SJCRH30 (cell line): ENCODE measurements at places on chromosomes 4 and X. TPM values are rescaled to one million over a fixed set of nuclear protein-coding genes. Genes with fewer than 3 reads are reported as not detected.

Gene HSFX2
- total RNA-seq, result not detected in 2 replicates

Gene MAGEC3
- not detected in 2 replicates for total RNA-seq

Gene RBMXL3
- not detected in 2 replicates for total RNA-seq

Gene PRR27
- total RNA-seq, result not detected in 2 replicates

Gene PLAC8
- total RNA-seq, result 7.8 and 9.5 TPM in 2 replicates

Gene ZNF732
- total RNA-seq, result not detected in 2 replicates

DNA sequence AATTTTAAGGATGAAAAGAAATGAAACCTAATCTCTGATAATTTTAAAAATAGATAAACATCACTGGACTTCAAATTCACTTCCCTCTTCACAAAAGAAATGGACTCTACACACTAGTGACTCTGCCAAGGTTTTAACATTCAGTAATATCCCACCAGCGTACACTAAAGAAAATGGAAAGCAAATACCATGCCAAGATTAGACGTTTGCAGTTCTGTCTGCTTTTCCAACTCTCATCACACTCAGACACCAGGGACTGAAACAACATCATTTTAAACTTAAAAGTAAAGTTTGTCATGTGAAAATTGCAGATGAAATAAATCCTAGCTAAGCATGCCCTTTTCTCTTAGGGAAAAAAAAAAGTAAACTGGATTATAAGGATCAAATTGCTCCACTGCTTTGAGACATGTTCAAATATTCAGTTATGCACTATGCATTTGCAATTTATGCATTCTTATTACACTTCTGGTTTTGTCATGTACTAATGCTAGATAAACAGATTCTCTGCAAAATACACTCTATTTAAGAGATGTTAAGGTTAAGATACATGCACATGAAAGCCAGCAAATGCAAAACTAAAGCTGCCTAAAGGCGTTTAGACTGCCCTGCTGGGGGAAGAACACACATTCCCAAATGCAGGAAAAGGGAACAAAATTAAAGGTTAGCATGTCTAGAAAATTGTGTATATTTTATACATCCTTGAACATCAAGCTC lies 534.4 kb upstream of the EPHA5 start:
- DNase-seq, result no peak

- no peak for DNase-seq
These were observed 22.8 kb upstream of the HSPA4L start for GRCh38 chr4:127759228-127759820.

- no peak for DNase-seq
These were observed 7.9 kb downstream of the FAM200B start for GRCh38 chr4:15689540-15689939.

DNA sequence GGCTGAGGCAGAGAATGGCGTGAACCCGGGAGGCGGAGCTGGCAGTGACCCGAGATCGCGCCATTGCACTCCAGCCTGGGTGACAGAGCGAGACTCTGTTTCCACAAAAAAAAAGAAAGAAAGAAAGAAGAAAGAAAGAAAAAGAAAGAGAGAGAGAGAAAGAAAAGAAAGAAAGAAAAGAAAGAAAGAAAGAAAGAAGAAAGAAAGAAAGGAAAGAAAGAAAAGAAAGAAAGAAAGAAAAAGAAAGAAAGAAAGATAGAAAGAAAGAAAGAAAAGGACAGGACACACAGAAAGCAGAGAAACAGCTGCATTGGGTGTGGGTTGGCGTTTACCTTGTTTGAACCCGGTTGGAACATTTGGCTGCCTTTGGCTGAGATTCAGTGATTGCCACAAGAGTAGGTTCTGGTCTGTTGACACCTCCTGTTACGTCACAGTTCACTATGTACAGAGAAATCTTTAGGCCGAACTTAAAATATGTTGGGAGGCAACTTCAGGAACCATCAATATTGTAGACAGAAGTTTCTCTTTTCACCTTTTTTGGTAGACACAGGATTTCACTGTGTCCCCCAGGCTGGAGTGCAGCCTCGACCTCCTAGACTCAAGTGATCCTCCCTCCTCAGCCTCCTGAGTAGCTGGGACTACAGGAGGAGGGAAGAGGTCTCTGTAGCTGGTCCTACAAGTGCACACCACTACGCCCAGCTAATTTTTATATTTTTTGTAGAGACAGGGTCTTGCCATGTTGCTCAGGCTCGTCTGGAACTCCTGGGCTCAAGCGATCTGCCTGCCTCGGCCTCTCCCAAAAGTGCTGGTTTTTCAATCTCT lies 16.3 kb upstream of the PLCXD1 start:
- peak; percentile 34 for DNase-seq

- DNase-seq, result no peak
These were observed 69.7 kb upstream of the MSANTD1 start for GRCh38 chr4:3179126-3179706.

GRCh38 chr4:95091272-95091671 lies 333.5 kb downstream of the BMPR1B start:
- DNase-seq, result peak; percentile 94

- no peak for DNase-seq
These were observed 46.9 kb downstream of the CHST7 start for GRCh38 chrX:46620505-46620904.

- DNase-seq, result no peak
These were observed 318.2 kb downstream of the CCSER1 start for GRCh38 chr4:90445380-90445779.

DNA sequence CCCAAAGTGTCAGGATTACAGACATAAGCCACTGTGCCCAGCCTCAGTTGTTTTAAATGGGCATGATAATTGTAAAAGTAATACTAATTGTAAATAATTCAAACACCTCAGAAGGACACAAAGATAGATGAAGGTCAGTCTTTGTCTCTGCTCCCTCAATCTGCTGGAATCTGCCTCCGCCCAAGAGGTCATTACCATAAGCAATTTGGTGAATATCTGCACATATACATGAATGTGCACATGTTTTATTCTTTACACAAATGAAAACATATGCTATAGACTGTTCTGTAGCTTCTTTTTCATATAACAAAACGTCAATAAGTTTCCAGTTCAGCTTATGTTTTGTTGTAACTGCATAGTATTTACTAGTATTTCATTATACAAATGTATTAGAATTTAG lies 7.0 kb downstream of the STBD1 start:
- DNase-seq, result no peak

DNA sequence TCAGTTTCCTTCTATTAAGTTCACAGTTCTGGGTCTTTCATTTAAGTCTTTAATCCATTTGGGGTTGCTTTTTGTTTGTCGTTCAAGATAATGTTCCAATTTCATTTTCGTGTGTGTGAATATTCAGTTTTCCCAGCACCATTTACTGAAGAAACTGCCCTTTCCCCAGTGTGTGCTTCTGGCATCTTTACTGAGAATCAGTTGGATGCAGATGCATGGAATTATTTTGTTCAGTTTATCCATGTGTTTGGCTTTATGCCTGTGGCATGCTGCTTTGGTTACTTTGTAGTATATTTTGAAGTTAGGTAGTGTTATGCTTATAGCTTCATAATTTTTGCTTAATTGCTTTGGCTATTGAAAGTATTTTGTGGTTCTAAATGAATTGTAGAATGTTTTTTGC lies 163.8 kb upstream of the HDX start:
- DNase-seq, result no peak
